Endodermal cell (in vitro differentiated cells): ENCODE measurements at places on chromosomes 3 and 15.

DNA sequence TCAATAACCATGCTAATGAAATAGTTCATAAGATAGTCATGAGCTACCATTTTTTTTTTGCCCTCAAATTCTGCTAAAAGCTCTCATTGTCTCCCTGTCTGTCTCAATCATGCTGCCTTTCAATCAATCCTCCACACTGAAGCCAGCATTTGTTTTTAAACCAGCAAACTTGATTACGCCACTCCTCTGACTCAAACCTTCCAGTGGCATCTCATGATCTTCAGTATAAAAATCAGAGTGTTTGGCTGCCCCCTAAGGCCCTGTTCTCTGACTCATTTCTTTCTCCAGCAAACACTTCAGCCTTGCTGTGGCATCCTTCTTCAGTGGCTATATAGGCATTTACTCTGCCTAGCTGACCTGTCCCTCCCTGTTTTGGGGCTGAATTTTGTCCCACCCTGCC, 36.0 kb upstream of the EOMES start:
- DNase-seq = no peak

- no peak for DNase-seq
These were observed 91.9 kb downstream of the RPLP1 start for GRCh38 chr15:69544365-69545113.

DNA sequence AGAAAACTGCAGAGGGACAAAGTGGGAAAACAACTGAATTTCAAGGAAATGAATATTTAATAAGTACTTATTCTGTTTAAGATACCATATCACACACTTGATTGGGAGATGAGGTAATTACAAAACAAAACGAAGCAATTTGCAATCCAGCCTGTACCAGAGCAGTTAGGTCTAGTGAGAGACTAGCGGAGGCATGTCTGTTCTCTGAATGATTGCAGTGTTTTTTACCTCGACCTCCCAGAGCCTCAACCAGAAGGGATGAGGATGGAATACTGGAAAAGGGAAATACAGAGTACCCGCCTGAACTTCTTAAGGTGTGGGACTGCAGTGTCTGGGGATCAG, 59.5 kb downstream of the PIK3CB start:
- DNase-seq = no peak

DNA sequence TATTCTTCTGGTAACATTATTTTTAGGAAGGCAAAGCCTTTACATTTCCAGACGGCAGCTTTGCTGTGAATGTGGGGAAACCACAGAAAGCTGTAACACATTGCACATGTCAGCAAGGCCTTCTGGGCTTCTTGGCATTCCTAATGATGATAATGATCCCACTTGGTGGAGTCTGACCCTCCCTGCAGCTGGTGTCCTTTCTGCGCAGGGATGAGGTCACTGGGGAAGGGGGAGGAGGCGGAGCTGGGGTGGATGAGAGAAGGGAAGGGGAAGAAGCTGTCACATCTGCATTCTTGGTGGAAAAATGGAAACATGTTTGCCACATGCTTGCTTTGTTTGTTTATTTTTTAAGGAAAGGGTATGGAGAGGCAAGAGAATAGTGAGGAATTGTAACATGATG, 68.6 kb downstream of the FILIP1L start:
- DNase-seq = no peak

GRCh38 chr3:179072100-179072438, 460 bp upstream of the ZMAT3 start:
- DNase-seq = no peak
